ENCODE measurements at places on chromosomes 2 and 18.

DNA sequence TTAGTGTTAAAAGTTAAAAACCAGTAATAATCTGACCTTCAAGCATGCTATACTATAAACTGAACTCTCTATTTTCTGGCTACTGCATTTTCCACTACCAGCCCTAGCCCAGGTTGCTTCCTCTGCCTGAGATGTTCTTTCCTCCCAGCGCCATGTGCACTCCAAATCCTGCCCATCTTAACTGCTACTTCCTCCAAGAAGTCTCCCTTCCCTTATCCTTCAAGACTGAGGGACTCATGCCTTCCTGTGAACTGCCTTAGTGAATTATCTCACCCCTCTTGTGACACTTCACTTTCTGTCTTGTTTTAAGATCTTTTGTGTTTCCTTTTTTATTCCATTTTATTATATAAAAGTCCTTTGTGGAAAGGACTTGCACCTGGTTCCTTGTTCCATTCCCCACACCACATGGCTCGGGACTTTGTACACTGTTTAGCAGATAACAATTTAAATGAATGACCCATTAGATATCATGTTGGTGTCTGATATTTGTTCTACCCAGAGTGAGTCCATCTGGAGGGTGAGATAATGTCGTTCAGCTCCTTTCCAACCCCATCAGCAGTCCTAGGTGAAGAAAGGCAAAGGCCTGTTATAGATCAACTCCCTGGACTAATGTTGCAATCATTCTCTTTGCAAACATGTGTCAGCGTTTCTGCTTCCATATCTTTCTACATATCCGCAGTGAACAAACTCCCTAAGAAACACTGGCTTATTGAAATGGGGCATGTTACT is 20.9 kb upstream of the AGFG1 start:
- peak; percentile 85 for DNase-seq

DNA sequence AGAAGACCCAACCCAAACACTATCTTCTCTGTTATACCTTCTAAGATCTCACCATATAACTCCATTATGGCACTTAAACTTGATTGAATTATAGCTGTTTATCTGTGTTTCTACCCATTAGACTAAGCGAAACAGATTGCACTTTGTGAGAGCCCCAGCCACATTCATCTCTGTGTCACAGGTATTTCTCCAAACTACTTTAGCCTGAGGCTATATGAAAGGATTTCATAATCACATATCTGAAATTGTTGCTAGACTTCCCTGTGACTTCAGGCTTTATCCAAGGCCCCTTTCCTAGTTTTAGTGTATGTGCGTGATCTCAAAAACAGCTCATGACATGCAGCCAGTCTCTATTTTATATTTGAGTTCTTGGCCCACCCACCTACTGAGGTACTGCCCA is 745.0 kb upstream of the ACVR2A start:
- no peak for DNase-seq

DNA sequence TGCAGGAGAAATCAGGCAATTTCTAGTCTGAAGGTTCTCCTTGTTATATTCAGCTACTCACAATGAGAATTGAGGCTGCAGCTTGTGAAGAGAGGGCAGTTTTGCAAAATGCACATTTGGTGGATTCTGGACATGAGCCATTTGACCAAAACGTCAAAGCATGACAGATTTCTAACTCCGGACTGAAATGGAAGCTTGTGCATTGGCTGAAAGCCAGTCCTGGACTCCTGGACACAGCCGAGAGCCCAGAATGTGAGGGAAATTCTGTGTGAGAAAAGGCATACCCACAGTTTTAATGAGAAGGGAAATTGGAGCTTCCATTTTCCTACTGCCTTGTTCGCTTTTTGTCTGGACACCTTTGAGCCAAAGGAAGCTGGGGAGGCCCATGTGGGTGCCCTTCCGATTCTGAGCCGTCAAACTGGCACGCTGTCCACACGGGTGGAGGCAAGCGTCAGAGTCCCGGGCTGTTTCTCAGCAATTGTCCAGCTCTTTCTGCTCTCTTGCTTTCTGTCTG is 23.7 kb upstream of the ROCK2 start:
- DNase-seq = peak; percentile 25

DNA sequence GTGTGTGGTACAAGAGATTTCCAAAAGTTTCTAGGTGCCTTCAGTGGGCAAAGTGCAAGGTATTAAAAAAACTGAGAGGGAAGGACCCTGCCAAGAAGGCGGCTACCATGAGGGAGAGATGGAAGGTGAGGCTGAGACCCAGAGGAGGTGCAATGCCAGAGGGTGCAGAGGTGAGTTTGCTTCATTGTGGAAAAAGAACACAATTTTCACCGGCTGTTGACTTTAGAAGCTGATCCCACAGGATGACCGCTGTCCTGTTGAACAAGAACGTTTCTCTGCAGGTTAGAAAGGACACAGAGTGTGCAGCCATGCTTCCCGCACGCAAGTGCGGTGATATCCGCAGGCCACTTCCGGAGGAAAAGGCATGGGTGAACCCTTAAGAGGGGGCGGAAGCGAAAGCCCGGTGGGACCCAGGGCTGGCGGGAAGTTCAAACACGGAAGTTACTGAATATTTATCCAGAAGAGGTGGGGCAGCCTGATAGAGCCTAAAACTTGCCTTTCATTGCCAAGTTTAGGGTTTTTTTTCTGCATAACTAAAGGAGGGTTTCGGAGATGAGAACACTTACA is 16.6 kb downstream of the SP110 start:
- no peak for DNase-seq

- peak; percentile 79 for DNase-seq
These were observed 176.9 kb upstream of the MC4R start for GRCh38 chr18:60549338-60549960.

DNA sequence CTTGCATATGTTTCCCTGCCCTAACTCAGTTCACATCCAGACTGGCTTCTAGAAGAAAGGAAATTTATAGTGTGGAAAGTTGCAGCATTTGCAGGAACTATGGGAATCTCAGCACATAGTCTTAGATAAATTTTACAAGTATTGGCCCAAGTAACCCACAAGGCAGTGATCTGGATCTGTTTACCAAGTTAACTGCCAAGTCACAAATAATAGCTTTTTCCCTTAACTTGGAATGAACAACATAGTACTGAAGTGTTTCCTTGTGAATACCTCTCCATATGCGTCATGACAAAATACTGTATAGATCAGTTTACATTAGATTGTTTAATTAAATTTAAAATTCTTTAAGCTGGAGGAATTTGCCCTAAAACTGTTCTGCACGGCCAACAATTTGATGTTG is 255.8 kb upstream of the EPAS1 start:
- DNase-seq = peak; percentile 64

DNA sequence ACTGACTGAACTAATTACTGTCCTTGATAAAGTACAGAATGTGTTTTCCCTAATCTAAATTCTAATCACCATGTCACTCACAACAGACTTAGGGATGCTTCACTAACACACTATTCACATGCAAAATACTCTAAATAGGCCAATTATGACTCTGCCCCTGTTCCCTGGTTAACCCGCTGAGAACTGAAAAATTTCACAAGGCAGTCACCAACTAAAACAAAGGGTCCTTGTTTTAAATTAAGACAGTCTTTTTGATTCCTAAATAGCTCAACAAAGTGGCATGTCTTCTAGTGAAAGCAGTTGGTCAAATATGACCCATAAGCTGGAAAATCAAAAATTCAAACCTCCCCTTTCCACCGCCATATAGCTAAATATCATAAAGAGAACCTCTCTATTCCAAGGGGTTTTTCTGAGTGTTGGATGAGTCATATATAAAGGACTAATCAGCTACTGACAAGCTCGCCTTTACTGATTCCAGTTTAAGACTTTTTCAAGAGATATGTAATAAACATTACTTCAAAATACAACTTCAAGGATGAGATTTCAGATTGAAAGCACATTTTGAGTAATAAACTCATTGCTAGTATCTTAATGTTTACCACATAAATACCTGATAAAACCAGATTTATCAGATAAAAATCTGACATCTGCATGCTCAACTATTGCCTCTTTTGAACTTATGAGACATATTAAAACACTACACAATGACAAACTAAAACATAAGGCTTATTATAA is 235.8 kb downstream of the TCF4 start:
- DNase-seq = peak; percentile 19

DNA sequence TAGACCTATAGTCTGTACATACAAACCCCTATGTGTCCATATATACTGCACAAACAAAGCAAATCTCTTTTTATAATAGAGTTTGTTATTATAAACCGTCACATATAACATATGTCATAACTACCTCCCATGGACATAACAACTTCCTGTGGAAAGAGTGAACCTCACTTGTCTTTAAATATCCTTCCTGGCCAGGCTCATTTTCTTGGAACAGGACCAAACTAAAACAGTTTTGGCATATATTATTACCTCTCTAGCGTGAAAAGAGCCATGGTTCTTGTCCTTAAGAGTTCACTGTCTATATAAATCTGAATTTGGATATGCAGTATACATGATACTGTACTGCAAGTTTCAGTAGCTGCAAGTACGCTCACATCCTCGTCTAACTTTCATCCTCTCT is 28.3 kb upstream of the DNAJC27 start:
- no peak for DNase-seq

- peak; percentile 19 for DNase-seq
These were observed 70.9 kb downstream of the PIEZO2 start for GRCh38 chr18:11078491-11078890.

- DNase-seq = no peak
These were observed 106.0 kb downstream of the CYP26B1 start for GRCh38 chr2:72041638-72042111.

GRCh38 chr2:47631306-47631705 is 151.6 kb upstream of the MSH6 start:
- DNase-seq = no peak
